Activated T-cell treated with anti-CD3 and anti-CD28 coated beads for 24 hours (primary cell): ENCODE measurements at places on chromosomes 6 and 20.

DNA sequence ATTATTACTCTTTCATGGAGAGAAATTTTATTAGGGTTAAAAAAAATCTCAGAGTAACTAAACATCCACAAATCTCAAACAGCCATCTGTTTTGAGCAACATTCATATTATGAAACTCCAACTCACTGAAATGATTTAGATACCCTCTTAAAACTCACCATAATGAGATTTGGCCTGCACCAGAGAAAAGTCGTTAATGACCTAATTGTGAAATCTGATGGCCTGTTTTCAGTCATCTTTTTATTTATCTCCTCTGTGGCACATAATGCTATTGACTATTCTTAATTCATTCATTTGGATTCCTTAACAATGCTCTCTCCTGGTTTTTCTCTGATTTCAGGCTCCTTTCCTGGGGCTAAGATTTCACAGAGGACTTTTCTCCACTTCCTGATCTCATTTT is 192.7 kb downstream of the RNF144B start:
- DNase-seq: no peak

DNA sequence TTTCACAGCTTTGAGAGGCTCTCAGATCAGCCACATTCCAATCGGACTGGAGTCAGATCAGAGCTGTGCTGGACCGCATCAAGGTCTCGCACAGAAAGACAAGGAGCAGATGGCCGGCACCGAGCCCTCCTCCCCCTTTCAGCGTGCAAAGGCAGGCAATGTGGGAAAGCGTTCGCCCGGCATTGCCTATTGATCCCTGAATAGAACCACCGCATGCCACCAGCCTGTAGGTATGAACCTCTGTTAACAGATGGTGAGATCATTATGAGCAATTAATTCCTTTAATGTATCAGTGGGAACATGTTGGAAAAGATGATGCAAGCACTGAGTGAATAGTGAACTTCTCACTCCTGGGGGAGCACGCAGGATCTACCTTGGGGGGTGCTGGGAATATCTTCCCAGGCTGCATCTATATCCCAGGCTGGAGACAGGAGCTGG is 117.5 kb upstream of the ID4 start:
- no peak for DNase-seq

- DNase-seq: no peak
Observed at GRCh38 chr6:47130086-47130485, 88.0 kb upstream of the ADGRF1 start.

DNA sequence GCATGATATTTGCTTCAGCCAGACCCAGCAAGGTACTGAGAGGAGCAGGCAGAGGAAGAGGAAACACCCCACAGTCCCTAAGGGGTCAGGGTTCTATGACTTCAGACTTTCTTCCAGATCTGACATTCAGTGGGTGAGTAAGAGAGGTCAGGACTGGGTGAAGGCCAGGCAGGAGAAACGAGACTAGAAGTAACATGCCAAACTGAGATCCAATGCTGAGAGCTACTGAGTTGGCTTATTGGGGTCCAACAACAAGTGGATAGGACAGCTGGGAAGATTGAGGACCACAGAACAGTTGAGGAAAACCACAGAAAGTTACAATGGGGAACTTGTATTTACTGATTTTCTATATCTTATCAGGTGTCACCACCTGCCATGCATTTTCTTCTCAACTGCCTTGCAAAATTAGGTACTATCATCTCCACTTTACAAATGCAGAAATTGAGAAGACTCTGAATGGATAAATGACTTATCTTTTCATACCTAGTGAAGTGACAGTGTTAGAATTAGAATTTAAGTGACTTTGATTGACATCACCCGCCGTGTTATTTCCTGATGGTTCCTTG is 43.8 kb upstream of the HIVEP1 start:
- no peak for DNase-seq

GRCh38 chr20:50528804-50529351 is 18.7 kb downstream of the PTPN1 start:
- DNase-seq: no peak

DNA sequence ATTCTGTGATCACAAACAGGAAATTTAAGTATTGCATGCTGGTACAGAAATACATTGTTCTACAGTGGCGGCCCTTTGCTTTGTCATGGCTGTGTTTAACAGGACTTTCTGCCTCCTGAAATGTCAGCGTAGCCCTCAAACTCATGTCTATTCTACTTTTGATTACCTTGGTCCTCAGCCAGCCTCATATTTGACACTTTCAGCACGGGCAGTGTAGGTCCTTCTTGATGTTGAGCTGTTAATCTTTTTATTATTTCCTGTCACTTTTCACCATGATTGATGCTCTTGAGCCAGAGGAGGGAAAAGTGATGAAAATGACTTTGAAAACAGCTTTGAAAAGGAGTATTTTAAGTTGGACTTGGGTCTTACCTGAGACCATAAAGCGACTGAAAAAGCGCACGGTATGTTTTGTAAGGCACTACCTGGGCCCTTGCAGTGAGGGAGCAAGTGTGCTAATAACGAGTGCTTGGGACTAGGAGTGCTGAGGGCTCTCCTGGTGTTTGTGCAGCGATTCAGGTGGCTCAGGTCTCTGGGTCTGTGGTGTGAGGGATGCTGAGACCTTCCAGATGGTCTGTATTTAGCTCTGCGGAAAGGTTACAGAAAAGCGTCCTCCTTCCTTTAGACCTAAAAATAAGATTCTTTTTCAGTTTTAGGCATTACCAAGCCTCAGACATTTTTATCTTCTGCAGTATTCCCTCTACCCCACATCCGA is 45.2 kb upstream of the RREB1 start:
- no peak for DNase-seq

DNA sequence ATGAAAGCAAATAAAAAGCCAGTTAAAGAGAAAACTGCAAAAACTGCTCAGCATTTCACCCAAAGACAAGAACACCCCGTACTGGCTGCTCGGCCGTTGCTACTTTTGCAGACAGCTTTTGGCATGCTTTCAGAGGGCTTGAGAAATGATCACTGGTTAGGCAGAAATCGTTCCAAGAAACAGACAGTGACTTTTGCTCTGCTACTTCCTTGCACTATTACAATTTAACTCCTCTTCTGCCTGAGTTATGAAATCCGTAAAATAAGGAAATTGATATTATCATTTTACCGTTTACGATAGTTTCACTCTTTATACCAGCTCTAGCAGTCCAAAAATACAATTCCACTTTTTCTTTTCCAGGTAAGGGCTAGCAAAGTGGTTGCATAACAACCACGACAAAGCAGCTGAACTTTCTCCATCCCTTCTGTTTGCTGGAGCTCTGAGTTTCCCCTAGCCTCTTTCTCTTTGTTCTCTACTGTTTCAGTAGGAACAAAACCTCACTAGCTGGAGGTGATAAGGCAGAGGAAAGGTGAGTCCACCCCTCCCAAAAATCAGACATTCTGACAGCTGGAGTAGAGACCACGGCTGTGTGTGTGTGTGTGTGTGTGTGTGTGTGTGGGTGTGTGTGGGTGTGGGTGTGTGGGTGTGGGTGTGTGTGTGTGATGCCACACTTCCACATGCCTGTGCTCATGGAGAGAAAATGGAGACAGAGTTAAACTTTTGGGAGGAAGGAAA is 191.8 kb upstream of the RREB1 start:
- DNase-seq: no peak

DNA sequence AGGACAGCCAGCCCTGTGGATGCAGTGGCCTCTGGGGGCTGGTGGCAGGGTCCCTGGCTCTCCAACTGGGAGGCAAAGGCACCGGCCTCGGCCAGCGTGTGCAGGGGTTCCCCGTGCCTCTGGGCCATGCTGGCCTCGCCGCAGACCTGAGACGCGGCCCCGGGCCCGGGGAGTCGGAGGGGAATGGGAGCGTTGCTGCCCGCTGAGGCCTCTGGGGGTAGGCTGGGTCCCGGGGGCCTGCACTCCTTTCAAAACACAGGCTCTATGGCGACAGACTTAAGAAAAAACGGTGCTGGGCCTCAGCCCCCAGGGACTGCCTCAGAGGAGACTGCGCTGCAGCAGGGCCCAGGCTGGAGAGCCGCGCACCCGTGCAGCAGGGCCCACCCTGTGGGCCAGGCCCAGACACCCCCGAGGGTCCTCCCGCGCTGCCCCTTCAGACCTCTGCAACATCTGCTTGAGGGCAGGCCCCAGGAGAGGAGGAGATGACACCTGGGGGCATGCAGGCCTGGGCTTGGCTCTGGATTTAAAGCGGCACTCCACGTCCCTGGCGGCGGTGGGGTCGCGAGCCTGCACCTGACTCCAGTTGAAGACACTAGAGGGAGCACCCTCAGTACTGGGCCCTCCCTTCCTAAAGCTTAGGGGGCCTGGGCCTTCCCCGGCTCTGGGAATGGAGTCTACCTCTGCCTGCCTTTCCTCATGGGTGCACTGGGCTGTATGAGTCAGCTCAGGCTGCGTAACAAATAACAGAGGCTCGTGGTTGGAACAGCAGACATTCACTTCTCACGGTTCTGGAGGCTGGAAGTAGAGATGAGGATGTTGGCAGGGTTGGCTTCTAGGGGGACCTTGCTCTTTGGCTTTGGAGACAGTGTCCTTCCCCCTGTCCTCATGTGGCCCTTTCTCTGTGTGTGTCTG is 117.4 kb upstream of the RPS6KA2 start:
- DNase-seq: no peak

- DNase-seq: no peak
Observed at GRCh38 chr6:21586740-21587178, 6.8 kb upstream of the SOX4 start.

DNA sequence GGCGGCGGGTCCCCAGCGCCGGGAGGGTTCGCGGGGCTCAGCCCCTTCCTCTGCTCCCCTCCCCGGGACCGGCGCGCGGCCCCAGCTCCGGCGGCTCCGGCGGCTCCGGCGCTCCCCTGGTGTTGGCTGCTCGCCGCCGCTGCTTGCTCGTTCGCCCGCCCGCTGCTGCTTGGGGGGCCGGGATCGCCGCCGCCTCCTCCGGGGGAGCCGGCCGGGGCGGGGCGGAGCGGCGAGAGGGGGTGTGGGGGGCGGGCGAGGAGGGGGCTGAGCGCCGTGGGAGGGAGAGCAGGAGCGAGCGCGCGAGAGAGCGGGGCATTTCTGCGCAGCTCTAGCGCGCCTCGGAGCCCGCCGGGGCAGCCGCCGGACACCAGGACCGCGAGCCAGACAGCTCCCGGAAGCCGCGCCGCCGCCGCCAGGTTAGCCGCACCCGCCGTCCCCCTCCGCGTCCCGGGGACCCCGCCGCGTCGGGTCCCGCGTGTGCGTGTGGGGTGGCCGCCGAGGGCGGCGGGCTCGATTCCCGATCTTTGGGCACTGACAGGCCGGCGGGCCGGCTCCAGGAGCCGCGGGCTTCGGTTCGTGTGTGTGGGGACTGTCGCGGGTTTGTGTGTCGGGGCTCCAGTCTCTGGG is 62.0 kb upstream of the EPB41L1 start:
- DNase-seq: no peak
